Left renal cortex interstitium (tissue), 4 donors: ENCODE measurements at places on chromosomes 13 and 19. TPM values are rescaled to one million over a fixed set of nuclear protein-coding genes. Genes with fewer than 3 reads are reported as not detected.

- DNase-seq: no peak
Observed at GRCh38 chr19:6721773-6722172, 1.3 kb upstream of the C3 start.

- no peak for DNase-seq
Observed at GRCh38 chr13:26230703-26231102, 8.6 kb upstream of the RNF6 start.

The KLHL1 gene
- polyA plus RNA-seq: 1.1 TPM

DNA sequence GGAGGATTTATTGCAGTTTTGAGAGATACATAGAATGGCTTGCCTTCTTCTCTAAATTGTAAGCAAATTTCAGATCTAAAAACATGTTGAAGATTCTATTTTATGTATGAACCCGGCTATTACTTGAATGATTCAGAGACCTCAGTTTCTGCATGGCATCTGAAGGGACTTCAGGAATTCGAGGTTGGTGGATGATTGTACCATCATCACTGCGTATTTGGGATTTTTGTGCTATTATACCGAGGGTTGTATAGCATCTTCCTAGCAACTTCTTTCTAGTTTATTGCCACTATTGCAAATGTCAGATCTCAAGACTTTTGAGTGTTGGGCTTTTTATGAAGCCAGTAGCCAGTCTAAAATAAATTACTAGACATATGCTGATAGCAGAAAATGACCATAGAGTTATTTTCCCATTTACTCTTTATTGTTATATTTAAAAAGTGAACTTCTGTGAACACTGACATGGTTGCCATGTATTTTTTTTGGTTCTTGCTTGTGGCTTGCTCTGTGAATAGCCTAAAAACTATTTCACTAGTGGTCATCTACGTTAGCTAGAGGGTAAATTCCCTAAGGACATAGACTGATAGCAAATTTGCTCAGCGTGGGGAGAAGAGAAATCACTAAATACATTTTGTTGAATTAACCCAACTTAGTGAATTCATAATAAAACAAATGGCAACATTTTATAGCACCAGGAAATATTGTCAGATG is 70.6 kb upstream of the KLF12 start:
- DNase-seq: no peak

GRCh38 chr13:104085611-104086010 is 1019.4 kb upstream of the SLC10A2 start:
- DNase-seq: no peak

The BEST2 gene
- 0.13 TPM for polyA plus RNA-seq

DNA sequence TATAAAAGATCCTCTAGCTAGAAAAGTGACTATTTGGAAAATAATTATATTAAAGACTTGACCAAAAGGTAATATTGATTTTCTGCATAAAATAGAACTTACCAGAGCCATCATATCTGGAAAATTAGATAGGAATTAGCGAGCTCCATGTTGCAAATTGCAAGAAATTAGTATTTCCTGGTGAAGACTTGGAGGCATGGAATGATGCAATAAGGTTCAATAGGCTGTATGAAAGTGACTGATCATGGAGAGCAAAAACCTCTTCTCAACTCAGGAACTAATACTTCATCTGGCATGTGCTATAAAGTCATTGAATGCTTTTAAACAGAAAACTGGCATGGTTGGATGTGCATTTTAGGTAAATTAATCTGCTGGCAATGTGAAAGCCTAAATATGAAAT is 66.3 kb upstream of the UFM1 start:
- DNase-seq: no peak

DNA sequence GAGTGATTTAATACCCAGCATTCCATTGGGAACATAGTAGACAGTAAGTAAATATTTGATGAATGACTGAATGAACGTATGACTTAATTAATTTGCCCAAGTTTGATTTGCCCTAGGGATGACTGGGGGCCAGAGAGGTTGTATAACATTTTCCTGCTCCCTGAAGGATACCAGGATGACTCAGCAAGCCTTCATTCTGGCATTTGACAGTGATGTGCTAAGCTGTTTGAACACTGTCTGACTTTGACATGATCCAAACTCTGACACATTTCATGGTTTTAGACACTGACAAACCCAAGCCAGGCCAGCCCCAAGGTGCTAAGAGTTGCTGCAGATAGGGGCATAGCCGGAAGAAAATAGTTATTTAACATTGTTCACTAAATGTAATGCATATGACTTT is 53.4 kb upstream of the KLF12 start:
- DNase-seq: no peak

DNA sequence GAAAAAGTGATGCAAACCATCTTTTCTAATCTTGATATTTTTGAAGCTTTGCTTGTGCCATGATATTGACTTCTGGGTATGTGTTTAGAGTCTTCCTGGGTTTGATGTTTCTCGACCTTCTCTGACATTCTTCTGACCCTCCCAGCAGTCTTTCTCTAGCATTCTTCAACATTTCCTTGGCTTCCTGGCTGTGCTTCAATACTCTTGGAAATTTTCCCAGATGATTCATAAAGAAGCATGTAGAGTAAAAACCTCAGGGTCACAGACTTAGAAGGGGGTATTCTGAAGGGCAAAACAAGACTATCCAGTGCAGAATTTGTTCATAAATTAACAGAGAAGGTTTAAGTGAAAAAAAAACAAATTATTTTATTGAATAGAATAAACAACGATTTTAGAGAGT is 946.3 kb upstream of the PCDH9 start:
- no peak for DNase-seq

- no peak for DNase-seq
Observed at GRCh38 chr13:41900918-41901317, 60.0 kb downstream of the VWA8 start.

The IL12RB1 gene
- polyA plus RNA-seq: 0.24 TPM

The NKG7 gene
- 2.7 TPM for polyA plus RNA-seq

- DNase-seq: no peak
Observed at GRCh38 chr19:19711306-19711933, 21.5 kb downstream of the ZNF14 start.

DNA sequence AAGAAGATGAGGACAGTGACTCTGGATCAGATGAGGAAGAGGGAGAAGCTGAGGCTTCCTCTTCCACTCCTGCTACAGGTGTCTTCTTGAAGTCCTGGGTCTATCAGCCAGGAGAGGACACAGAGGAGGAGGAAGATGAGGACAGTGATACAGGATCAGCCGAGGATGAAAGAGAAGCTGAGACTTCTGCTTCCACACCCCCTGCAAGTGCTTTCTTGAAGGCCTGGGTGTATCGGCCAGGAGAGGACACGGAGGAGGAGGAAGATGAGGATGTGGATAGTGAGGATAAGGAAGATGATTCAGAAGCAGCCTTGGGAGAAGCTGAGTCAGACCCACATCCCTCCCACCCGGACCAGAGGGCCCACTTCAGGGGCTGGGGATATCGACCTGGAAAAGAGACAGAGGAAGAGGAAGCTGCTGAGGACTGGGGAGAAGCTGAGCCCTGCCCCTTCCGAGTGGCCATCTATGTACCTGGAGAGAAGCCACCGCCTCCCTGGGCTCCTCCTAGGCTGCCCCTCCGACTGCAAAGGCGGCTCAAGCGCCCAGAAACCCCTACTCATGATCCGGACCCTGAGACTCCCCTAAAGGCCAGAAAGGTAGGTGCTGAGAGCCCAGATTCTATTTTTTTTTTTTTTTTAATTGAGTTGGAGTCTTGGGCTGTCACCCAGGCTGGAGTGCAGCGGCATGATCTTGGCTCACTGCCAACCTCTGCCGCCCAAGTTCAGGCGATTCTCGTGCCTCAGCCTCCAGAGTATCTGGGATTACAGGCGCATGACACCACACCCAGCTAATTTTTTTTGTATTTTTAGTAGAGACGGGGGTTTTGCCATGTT is 2.3 kb downstream of the PPP1R15A start:
- DNase-seq: no peak

DNA sequence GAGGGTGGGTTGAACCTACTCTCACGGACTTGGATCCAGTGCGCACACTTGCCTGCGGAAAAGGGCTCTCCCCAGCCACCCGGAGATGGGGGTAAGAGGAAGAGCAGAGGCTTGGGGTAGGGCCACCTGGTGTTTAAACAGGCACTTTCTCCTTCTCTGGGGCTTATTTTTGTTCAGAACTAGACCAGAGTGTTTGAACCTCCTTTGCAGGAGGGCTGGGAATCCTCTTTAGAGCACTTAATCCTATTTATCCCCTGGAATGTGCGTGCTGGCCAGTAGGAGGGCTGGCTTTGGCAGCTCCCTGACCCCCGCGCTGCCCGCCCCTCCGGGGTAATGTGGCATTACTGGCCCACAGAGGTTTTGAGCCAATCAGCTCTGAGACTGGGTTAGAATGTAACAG is 2.0 kb downstream of the RGS9BP start:
- DNase-seq: no peak

GRCh38 chr13:42086582-42086981 is 38.1 kb downstream of the DGKH start:
- no peak for DNase-seq

DNA sequence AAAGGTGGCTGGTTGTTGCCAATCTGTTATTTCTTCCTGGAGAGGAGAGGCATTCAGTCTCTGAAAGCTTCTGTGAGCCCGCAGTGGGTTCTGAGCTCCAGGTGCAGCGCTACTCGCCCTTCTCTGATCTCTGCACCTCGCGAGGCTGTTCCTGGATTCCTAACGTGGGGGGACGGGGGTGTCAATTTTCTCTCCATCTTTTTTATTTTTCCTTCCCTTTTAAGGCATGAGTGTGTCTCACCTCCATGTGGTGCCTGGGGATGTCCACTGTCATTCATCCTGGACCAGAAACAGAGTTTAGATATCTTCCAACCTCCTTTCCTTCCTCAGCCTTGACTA is 626 bp downstream of the ZNF233 start:
- no peak for DNase-seq

The GRK1 gene
- polyA plus RNA-seq: 0.19 TPM

The THOP1 gene
- polyA plus RNA-seq: 51.4 TPM

GRCh38 chr13:84994582-84994981 is 804.6 kb downstream of the SLITRK6 start:
- DNase-seq: no peak

The SYCN gene
- not detected for polyA plus RNA-seq

- DNase-seq: no peak
Observed at GRCh38 chr13:40385858-40386180, 280.6 kb downstream of the FOXO1 start.

- DNase-seq: no peak
Observed at GRCh38 chr19:16021796-16022195, 54.5 kb upstream of the TPM4 start.

DNA sequence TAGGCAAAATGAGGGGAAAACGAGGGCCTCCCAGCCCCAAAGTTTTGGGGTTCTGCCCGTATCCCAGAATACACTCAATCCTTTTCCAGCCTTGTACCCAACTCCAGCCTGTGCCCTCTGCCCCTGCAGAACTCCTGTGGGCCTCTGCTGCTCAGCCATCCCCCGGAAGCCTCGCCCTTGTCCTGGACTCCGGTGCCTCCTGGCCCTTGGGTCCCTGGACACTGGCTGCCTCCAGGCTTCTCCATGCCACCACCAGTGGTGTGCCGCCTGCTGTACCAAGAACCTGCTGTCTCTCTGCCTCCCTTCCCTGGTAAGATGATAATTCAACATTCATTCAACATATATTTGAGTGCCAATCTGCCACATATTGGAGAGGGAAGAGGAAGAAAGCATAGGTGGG is 3.8 kb downstream of the DMRTC2 start:
- DNase-seq: no peak

The APOC4 gene
- not detected for polyA plus RNA-seq

GRCh38 chr19:38270587-38271167 is 6.3 kb downstream of the SPINT2 start:
- no peak for DNase-seq

The PSG4 gene
- not detected for polyA plus RNA-seq

The NPAS1 gene
- 2.3 TPM for polyA plus RNA-seq

GRCh38 chr19:10587022-10587838 is at the start of gene AP1M2:
TSS of gene AP1M2 (minus strand) at chr19:10587312. CDS start at chr19:10587231, 81 bp downstream.
- no peak for DNase-seq

The SELENOV gene
- 6.6 TPM for polyA plus RNA-seq

The CBARP gene
- 4.5 TPM for polyA plus RNA-seq

DNA sequence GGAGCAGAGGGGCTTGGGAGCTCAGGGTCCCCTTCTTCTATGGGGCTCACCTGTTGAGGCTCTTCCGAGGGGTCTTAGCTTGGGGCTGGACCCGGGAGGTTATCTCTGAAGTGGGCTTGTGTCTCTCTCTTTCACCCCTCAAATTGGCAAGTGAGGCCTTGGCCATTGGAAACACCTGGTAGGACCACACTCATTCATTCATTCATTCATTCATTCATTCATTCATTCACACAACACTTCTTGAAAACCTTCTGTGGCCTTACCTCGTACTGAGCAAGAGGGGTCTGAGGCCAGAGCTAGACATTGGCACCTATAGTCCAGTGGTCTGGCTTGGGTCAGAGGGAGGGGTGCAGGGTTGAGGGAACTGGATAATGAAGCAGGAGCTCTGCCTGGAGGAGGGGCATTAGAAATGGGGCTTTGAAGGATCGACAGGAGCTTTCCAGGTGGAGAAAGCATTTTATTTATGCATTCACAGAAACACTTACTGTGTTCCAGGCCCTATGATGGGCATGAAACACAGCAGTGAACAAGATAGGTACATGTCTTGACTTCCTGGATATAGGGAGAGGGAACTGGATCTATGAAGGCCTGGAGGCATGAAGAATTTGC is 5.5 kb downstream of the CELF5 start:
- no peak for DNase-seq

- DNase-seq: no peak
Observed at GRCh38 chr19:50702871-50703829, 16.5 kb downstream of the SHANK1 start.

GRCh38 chr13:21164631-21165030 is 11.7 kb downstream of the SKA3 start:
- no peak for DNase-seq

GRCh38 chr19:10604460-10604980 is 17.4 kb upstream of the AP1M2 start:
- DNase-seq: no peak

The GPR42 gene
- polyA plus RNA-seq: not detected

The RNF113B gene
- not detected for polyA plus RNA-seq

The BRSK1 gene
- polyA plus RNA-seq: 14.4 TPM

The CD177 gene
- polyA plus RNA-seq: 0.40 TPM

DNA sequence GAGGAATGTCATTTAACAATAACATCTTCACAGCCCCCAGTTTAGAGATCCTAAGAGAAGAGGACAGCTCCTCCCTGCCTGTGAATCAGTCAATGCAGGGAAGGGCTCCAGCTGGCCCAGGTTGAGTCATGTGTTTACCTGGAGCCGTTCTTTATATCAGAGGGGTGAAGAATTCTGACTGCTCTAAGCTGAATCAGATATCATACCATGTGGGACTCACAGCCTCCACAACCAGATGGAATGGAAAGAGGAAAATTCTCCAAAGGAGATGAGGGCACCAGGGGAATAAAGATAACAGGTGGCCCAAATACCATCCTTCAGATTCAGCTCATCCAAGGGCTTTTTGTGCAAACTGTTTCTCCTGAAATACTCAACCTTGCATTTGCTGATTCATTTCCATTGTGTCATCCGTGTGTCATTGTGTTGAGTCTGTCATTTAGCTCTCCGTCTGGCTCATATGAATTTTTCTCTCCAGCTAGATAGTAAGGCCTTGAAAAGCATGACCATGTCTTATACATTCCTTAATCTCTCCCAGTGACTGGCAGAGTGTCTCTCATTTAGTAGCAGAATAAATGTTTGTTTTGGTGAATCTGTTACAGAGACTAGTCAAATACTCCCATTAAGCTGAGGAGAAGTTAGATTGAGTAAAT is 217.9 kb downstream of the RFC3 start:
- no peak for DNase-seq
